Naive thymus-derived CD8-positive, alpha-beta T cell (primary cell): ENCODE measurements at places on chromosomes 6 and 20.

DNA sequence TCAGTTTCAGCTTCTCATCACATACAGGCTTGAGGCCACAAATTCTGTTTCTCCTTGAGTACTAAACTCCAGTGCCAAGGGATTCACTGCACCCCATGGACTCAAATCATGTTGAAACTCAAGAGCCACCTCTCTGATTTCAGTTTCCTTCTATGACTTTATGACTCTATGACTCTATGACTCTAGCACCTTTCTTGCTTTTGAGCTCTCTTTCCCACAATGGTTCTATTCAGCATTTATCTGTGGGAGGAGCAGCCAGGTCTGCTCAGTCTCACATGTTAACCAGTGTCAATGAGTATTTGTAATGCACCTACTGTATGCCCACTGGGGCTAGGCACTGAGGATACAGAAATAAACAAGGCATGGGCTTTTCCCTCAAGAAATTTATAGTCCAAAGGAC, 14.6 kb upstream of the SLC22A2 start:
- no peak overlapping the region for H3K4me3 ChIP-seq
- H3K36me3 ChIP-seq, result no peaks in the 10 kb centered on the region
- H3K27ac ChIP-seq, result no peak overlapping the region
- peaks cover 15% of the 10 kb centered on the region for H3K27me3 ChIP-seq
- DNase-seq, result no peak

DNA sequence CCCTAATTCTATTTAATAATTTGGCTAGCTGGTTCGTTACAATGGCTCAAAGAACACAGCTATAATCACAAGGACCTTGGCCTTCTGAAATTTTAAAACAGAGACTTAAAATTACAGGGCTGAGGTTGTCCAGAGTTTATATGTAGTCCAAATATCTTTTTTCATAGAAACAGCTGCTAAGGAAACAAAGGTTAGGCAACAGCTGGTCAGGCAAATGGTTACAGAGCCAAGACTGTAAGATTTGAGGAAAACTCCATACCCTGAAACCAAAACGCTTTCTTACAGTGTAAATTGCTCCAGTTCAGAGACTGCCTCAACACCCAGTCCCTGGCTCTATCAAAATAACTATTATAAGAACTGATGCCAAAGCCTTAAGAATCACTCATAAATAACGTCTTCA, 9.7 kb upstream of the ARHGAP18 start:
- no peak for DNase-seq
- peaks cover 2% of the 10 kb centered on the region for H3K4me1 ChIP-seq
- no peaks in the 10 kb centered on the region for H3K36me3 ChIP-seq
- H3K4me3 ChIP-seq, result no peak overlapping the region

GRCh38 chr6:3850451-3851203, 1.5 kb downstream of the FAM50B start:
- H3K27me3 ChIP-seq, result no peaks in the 10 kb centered on the region
- no peak for DNase-seq
- H3K27ac ChIP-seq, result no peak overlapping the region

- no peak for DNase-seq
- no peaks in the 10 kb centered on the region for H3K4me1 ChIP-seq
- no peaks in the 10 kb centered on the region for H3K36me3 ChIP-seq
- H3K4me3 ChIP-seq, result no peak overlapping the region
- H3K27ac ChIP-seq, result no peak overlapping the region
- H3K27me3 ChIP-seq, result peaks cover 3% of the 10 kb centered on the region
These were observed 202.6 kb downstream of the NFATC2 start for GRCh38 chr20:51339721-51340450.

DNA sequence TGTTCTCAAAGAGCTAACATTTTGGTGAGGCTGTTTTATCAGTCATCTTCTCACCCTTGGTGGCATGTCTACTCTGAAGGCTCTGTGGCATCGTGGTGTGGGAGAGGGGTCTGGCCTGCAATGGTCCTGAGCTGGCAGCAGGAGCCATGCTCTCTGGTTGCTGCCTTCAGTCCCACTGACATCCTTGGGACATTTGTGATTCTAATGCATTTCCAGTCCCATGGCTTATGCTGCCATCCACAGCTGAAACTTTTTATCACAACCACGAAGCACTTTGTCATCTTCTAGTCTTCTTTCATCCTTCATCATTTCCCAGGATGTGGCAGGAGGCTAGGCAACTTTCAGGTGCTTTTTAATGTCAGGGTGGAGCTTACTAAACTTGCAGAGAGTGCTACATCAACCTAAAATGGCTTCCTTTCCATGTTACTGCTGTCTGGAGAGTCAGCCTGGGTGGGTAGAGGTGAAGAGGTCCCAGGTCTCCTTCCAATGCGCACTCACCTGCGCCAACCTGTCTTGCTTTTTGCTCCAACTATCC, 77.1 kb downstream of the GPR63 start:
- no peaks in the 10 kb centered on the region for H3K36me3 ChIP-seq
- peaks cover 3% of the 10 kb centered on the region for H3K27me3 ChIP-seq
- no peaks in the 10 kb centered on the region for H3K4me1 ChIP-seq

DNA sequence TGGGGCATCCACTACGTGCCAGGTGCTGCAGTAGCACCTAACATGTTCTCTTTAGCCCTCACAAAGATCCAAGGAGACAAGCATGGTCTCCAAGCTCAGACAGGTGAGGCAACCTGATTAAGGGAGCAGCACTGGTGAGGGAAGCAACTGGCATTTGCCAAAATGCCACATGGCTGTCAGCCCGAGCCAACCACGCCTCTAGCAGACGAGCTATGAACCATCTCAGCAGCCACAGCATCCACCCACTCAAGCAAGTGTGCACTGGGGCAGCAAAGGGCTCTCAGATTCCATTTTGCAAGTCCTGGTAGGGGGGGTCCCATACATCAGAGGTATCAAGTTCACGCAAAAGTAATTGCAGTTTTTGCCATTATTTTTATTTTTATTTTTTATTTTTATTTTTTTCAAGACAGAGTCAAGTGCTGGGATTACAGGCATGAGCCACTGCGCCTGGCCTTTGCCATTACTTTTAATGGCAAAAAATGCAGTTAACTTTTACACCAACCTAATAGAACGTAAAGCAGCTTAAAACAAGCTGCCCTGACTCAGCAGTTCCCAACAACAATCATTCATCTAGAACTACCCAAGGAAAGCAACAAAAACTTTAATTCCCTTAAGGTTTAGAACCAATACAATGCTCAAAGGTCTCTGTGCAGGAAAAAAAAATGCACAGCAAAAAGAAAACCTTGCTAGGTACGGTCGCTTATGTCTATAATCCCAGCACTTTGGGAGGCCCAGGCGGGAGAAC, 36.3 kb upstream of the SPDEF start:
- H3K36me3 ChIP-seq, result no peaks in the 10 kb centered on the region
- H3K27ac ChIP-seq, result no peak overlapping the region
- no peak for DNase-seq
- no peaks in the 10 kb centered on the region for H3K27me3 ChIP-seq

DNA sequence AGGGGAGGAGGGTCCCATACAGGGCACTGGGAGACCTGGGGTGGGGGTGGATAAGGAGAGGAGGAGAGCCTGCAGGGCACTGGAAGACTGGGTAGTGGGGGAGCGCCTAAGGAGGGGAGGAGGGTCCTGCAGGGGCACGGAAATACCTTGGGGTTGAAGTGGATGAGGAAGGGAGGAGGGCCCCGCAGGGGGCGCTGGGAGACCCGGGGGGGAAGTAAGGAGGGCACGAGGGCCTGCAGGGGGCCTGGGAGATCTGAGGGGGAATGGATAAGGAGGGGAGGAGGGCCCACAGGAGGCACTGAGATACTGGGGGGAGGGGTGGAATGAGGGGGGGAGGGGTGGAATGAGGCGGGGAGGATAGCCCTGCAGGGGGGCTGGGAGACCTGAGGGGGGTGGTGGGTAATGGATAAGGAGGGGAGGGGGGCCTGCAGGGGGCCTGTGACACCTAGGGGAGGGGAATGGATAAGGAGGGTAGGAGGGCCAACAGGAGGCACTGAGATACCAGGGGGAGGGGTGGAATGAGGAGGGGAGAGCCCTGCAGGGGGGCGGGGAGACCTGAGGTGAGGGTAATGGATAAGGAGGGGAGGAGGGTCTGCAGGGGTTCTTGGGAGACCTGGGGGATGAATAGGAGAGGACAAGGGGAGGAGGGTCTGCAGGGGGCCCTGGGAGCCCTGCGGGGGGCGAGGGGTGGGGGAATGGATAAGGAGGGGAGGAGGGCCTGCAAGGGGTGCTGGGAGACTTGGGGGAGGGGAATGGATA, 567 bp upstream of the CTCFL start:
- no peaks in the 10 kb centered on the region for H3K27me3 ChIP-seq
- no peaks in the 10 kb centered on the region for H3K36me3 ChIP-seq
- H3K27ac ChIP-seq, result no peak overlapping the region
- no peak overlapping the region for H3K4me3 ChIP-seq

DNA sequence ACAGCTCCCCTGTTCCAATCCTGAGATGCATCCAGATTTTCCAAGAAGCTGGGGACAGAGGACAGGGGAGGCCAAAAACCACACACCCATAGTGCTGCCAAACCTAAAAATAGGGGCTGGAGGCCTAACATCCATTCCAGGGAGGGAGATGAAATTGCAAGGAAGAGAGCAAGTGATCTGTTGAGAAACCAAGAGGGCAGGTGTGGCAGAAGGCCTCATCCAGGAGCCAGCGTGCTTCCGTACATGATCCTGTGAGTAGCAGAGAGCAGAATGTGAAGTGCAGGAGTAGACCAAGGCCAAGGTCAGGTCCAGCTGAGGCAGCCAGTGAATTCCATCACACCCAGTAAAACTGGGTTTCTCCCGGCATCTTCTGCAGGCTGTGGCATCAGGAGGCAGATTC, 167.7 kb upstream of the RIN2 start:
- H3K27me3 ChIP-seq, result peaks cover 3% of the 10 kb centered on the region
- no peak overlapping the region for H3K4me3 ChIP-seq
- DNase-seq, result no peak
- no peaks in the 10 kb centered on the region for H3K36me3 ChIP-seq
- H3K4me1 ChIP-seq, result no peaks in the 10 kb centered on the region
